Stimulated activated CD8-positive, alpha-beta memory T cell treated with anti-CD3 and anti-CD28 coated beads, Interleukin-15, amount 100 ng/mL, for 48 hours (primary cell): ENCODE measurements at places on chromosomes 7 and 10.

GRCh38 chr7:113548137-113548536 lies 370.7 kb downstream of the PPP1R3A start:
- DNase-seq = no peak

GRCh38 chr7:50204581-50204980 lies 99.9 kb upstream of the IKZF1 start:
- DNase-seq = no peak

DNA sequence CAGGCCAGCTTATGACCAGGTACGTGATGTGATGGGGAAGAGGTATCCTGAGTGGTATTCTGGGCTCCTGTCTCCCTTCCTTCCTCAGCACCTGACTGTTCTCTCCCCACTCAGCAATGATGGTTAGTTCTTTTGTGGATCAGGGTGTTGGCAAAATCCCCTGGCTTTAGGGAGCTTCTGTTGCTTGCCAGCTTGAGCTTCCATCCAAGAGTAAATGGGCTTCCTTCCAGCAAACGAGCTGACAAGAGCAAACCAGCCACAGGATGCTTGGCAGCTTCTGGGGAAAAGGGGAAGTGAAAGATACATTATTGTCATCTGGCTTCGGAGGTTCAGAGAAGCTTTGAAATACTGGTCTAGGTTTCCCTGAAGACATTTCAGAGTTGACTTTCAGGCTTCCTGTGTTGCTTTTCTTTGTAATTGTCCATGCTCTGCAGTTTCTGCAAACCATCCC lies 5.2 kb downstream of the DUSP5 start:
- DNase-seq = no peak

DNA sequence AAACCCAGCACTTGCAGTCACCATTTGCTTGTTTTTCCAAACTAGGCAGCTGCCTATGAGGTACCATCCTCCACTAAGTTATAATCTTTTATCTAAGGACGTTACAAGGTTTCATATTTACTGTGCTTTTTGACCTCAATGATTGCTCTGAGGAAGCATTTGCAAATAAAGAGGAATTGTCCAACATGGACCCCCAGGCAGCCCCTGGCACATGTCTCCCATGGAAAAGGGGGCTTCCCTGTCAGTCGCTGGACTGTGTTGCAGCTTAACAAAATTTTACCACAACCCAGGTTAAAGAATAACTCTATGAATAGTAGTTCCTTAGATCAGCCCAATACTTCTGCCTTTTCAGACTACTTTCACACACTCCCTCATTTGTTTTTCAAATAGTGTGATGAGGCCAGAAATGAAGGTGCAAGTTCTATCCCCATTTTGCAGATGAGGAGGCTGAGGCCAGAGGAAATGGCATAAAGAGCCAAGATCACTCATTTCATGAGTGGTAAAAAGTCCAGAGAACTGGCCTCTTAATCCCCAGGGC lies 52.8 kb upstream of the ZPBP start:
- no peak for DNase-seq

DNA sequence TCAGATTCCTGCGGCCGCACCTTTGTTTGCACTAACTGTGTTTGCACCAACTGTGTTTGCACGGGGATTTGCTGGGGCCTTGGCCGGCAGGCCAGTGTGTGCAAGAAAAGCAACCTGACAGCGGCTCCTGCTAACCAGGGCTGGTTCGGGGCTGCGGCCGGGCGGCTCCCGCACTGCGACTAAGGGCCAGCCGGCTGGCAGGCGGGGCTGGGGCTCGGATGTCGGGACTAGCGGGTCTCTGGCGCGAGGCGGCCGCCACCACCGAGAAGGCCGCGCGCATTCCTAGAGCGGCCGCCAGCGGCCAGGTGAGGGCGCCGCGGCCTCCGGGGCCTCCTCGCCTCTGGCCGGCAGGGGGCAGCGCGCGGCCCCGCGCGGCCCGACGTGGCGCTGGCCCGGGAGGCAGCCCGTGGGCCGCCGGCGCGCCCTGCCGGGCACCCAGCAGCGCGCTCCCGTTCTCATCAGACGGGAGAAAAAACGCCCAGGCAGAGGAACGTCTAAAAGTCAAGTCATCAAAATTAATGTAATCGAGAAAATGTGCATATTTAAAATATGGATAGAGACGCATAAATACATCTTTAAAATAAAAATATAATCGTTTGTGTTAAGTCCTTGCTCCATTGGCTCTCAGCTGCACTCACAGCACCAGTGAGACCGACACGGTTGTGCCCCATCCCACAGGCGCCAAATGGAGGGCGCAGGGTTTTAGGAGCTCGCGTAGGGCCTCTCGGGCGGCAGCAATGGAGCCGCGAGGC lies 38.5 kb downstream of the ZNF777 start:
- DNase-seq = peak; percentile 66
